ENCODE measurements at places on chromosomes 7 and 10.

- DNase-seq: no peak
Measured at GRCh38 chr10:127909716-127910463, 3.0 kb downstream of the PTPRE start.

- no peak for DNase-seq
Measured at GRCh38 chr10:11573497-11573896, 38.0 kb downstream of the USP6NL start.

- no peak for DNase-seq
Measured at GRCh38 chr7:71616217-71616616, 484.3 kb downstream of the GALNT17 start.

- no peak for DNase-seq
Measured at GRCh38 chr10:120453319-120453718, 3.7 kb upstream of the PLPP4 start.

DNA sequence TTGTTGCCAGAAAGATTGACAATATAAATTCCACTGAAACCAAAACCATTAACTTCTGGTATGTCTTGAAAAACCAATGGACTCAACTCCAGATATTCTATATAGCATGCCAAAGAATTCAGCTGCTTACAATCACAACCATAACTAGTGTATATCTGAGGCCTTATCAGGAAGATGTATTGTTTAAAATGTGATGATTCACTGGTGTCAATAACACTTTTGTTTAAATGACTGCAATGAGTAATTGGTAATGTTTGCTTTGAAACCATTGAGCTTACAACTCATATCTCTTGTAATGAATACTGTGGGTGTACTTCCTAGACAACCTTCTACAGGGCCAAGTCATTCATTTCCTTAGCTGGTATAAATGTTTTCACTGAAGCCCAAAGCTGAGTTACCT is 727.9 kb upstream of the KCND2 start:
- DNase-seq: no peak

- no peak for DNase-seq
Measured at GRCh38 chr10:87054373-87055295, 34.5 kb downstream of the FAM25A start.

DNA sequence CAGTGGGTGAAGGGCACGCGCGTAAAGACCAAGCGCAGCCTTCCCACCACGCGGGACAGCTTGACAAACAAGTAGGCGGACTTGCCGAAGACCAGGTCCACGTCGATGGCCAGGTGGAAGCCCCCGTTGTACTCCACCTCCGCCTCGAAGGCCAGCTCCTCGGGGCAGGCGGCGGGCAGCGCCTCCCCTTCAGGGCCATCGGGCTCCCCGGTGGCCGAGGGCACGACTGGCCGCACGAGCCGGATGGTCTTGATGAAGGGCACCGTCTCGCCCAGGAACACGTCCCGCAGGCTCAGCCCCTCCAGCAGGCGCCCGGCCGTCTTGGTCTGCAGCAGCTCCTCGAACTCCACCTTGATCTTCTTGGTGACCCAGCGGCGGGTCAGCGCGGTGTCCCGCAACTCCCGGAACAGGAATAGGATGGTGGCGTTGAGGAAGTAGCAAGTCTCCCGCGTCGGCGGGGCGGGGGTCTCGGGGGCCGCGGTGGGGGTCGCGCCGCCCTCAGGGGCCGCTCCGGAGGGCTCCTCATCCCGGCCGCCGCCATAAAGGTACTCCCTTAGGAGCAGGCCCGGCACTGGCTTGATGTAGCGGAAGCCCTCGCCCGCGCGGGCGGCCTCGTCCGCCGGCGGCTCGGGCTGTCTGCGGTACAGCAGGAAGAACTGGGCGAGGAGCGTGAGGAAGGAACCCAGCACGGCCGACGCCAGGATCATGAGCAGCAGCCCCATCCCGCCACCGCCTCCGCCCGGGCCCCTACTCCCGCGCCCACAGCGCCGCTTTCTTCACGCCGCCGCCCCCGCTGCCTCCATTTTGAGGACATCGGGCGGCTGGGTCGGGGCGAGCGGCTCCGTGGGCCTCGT is 507 bp downstream of the PDZD8 start:
- peak; percentile 9 for DNase-seq

DNA sequence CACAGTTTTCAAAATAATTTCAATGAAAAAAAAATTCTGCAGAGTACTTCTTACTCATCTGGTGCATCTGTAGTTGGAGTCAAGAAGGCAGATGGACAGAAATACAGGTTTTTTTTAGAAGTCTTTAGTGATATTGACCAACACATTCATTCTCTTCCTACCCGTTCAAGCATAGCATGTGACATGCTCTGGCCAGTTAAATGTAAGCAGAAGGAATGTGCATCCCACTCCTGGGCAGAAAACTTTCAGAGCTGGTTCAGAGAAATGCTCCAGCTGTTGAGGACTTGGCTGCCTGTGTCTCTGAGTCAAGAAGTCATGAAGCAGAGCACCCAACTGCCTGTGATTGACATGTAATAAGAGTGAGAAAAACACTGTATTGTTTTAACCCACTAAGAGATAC is 665.3 kb upstream of the IGFBP3 start:
- no peak for DNase-seq

DNA sequence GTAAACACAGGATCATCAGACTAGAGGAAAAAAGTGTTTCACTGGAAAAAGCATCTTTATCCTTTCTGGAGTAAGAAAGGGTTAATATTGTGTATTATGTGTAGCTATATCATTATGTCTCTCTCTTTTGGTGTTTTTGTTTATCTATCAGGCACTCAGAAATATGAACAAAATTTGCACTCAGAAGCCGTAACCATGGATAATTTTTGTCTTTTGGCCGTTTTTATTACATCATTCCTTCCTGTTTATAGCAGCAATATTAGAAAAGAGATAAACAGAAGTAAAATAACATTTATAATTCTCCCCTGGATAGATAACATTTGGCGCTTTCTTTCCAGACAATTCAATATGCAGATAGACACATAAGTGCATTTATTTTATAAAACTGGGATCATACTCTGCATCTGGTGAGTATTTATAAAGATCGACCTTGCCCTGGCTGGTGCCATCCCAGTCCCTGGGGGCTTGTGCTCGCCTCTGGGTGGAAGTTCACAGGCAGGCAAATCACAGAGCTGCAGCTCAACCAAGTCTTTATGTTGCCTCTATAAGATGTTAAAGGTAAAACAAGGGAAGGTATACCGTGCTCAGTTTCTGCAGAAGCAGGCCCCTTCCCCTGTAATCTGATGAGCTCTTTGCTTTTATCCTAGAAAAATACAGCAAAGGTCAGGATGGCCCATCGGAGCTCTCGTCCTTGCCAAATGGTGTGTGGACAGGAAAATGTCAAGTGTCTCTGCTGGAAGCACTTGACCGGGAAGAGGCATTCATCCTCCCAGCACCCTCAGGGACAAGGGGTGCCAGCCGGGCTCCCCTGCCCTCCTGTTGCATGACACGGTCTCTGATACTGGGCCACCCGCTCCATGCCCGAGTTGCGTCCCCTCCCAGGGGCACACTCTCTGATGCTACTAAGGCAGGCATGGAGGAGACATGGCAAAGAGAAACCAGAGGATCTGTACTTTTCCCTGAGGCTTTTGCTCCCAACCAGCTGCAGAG is 43.9 kb downstream of the PYROXD2 start:
- no peak for DNase-seq

DNA sequence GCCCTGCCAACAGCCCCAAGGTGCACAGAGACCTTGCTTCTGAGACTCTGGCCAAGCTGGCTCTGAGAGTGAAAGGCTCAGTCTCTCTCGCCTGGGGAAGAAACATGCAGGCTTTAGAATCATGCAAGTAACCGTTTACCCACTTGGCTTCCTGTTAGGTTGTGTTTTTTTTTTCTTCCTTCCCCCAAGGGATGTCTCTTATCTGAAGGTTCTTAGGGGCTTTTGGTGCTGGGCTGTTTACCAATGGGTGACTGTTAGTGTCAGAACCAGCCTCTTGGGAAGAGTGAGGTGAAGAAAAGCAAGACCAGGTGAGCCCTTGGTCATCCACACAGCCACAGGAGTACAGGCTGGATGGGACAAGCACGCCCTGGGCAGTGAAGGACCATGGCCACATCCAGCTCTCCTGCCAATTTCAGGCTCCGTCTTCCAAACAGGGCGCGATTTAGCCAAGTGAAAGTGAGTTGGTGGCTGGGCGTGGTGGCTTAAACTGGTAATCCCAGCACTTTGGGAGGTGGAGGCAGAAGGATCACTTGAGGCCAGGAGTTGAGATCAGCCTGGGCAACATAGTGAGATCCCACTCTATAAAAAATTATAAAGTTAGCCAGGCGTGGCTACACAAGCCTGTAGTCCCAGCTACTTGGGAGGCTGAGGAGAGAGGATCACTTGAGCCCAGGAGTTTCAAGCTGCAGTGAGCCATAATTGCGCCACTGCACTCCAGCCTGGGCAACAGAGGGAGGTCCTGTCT is 76.3 kb upstream of the CUX1 start:
- no peak for DNase-seq

DNA sequence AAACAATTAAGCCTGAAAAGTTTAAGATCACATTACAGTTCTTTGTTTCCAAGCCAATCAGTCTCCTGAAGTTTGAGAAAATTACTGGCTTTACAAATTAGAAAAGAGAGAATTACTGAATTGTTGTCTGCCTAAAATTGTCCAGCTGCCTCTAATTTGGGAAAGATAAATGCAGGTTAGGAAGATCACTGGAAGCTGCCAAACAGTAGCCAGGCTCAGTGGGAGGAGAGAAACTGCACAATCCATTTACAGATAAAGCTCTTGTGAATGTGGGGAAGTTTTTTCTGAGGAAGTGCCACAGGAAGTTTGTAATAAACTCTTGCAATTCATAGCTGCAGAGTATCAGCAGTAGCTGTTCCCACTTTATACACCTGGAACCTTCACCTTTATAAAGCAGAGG is 100.7 kb downstream of the IQUB start:
- no peak for DNase-seq

GRCh38 chr7:1604383-1604782 is 34.6 kb upstream of the PSMG3 start:
- no peak for DNase-seq

- DNase-seq: no peak
Measured at GRCh38 chr7:47887016-47887640, 61.1 kb downstream of the PKD1L1 start.

DNA sequence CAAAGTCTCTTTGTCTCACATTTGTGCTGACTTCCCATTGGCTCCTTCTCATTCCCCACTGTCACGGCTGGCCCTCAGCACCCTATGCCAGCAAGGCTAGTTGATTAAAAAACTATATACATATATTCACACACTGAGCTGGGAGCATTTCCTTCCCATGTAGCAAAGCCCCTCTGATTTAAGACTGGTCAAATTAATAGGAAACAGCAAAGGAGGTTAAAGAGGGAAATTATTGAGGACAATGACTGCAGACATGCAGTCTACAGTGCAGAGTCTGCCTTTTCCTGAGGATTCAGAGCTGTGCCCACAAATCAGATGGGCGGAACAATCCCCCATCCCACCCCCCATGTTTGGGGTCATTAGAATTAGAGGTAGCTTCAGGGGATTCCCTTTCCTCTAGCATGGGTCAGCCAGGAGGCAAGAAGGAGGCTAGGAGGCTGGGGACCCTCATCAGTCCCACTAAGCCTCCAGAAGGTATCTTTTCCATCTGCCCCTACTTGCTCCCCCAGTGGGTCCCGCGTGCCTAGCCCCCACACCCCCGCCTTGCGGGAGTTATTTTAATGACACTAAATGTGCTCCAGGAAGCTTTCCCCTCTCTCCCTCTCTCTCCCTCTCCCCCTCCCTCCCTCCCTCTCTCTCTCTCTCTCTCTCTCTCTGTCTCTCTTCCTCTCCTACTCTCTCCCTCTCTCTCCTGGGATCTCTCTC is 9.8 kb upstream of the DLX6 start:
- DNase-seq: no peak

Data from CD4-positive, alpha-beta T cell (primary cell).